Bone marrow (tissue), 2 donors: ENCODE measurements at places on chromosomes 6 and 20.

GRCh38 chr6:95093154-95093553, 484.2 kb upstream of the MANEA start:
- no peak for DNase-seq

GRCh38 chr6:135126034-135126433, 55.1 kb upstream of the MYB start:
- DNase-seq = no peak

- no peak for DNase-seq
Measured at GRCh38 chr6:132131758-132132157, 180.6 kb upstream of the CCN2 start.

- DNase-seq = no peak
Measured at GRCh38 chr6:87334683-87335082, 5.6 kb upstream of the GJB7 start.

GRCh38 chr6:119446115-119446554, 96.6 kb upstream of the MAN1A1 start:
- peak; percentile 62 for DNase-seq

GRCh38 chr20:45409521-45410272, 1.6 kb downstream of the DBNDD2 start:
- no peak for DNase-seq

DNA sequence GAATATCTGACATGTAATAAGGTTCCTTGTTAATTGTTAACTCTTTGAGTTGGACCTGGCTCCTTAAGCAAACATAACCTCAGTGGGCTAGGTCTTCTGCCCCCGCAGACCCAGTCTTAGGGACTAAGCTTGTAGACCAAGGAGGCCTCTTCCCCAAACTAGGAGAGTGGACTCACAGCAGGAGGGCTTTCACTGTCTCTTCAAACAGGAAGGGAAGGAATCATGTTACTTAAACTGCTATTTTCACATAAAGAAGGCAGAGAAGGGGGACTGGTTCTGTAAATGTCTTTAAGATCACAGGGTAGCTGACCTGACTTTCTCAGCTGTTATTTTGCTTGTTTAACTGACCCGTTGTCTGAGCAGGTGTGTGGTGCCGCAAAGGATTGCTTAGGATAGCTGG, 34.9 kb upstream of the PRDM1 start:
- DNase-seq = no peak

DNA sequence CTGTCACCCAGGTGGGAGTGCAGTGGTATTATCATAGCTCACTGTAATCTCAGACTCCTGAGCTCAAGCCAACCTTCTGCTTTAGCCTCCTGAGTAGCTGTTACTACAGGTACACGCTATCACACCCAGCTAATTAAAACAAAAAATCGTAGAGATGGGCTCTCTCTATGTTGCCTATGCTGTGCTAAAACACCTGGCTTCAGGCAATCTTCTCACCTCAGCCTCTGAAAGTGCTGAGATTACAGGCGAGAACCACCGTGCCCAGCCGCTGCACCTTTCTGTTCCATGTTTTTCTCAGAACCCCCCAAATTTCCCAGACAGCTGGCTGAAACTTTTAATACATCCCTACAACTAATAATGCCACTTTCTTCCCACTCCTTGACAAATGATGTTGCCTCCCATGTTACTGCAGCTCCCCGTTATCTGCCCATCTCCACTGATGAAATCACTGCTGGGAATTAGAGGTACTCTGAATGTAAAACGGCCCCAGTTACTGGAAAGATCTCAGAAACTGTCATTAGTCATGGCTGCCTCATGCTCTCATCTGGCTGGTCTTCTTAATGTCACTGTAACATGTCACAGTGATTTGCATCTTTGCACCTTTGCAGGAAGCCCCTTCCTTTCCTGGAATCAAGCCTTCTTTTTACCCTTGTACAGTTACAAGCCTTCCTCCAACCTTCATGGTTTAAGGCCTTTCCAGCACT, 697.5 kb downstream of the PRKN start:
- no peak for DNase-seq

DNA sequence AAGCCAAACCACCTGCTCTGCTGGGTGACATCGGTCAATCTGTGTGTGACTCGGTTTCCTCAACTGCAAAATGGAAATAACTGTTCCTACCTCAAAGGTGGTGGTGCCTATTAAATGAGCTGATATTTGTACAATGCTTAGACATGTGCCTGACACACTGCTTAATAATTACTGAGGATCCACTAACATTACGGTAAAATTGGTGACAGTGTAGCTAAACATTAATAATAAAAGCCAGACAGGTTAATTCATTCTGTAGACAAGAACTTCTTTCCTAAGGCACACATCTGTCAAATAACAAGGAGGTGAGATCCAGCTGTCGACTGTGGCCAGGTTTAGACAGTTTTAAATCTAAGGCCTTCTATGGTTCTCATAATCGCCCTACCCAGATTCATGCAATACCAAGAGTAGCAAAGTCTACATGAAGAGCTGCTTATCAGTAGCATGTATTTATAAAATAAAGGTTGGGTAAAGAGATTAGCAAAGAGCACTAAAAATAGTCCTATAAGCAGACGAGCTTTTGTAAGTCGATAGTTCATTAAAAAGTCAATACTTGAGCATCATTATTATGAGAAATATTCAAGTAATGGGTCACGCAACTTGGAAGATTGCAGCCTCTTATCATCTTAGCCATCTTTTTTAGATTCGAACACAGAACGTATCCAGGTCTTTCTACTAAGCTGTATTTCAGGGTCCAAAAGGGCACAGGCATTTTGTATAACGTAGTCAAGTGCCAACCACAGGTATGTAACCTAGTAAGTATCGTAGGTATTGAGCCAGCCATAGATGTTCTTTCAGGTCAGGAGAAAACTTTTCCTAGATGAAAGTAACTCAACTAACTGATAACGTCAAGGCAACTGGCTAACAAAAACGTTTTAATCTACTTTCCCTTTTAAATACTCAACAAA, 3.2 kb downstream of the CNKSR3 start:
- no peak for DNase-seq

- no peak for DNase-seq
Measured at GRCh38 chr20:38013887-38014286, 19.4 kb downstream of the TTI1 start.

DNA sequence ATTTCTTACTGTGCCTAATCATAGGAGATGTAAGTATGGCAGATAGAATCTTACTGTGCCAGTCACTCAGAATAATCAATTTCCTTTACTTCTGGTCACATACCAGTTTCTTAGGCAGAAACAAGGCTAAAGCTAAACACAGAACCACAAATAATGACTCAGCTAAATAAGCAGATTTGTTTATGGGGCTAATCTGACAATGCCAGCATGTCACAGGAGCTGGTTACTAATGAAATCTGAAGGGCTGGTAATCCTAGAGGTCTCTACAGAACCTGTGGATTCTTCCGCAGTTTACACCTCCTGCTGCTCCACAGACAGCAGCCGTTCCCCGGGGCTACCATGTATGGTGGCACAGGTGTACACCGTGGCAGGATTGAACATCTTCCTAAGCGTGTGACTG, 80.8 kb downstream of the LYRM4 start:
- no peak for DNase-seq

GRCh38 chr6:128554302-128554701, 33.9 kb upstream of the PTPRK start:
- no peak for DNase-seq

DNA sequence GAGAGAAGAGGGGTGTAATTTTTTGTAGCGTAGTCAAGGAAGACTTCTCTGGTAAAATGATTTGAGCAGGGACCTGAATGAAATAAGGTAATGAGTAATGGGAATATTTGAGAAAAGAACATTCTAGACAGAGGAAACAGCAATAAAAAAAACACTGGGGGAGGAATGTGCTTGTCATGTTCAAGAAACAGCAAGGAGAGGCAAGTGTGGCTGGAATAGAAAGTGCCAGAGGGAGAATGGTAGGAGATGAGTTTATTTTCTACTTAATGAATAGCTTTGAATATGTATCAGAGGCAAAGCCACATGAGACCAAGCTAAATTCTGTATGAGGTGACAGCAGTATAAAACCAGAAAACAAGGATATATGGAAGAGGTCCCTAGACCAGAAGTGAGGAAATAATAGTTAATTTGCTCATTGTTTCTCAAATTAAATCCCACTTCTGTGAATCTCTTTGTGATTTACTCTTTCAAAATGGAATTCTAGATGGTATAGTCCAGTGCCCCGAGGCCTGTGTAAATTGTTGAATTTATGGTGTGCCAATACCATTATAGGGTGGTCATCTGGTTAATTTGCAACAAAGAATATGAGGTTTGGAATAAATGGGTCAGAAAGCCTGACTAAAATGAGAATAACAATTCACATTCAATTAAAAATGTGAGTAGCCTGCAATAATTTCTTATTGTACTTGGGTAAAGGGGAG, 170.2 kb downstream of the CDKAL1 start:
- no peak for DNase-seq

- no peak for DNase-seq
Measured at GRCh38 chr6:137783710-137784109, 83.3 kb upstream of the TNFAIP3 start.

DNA sequence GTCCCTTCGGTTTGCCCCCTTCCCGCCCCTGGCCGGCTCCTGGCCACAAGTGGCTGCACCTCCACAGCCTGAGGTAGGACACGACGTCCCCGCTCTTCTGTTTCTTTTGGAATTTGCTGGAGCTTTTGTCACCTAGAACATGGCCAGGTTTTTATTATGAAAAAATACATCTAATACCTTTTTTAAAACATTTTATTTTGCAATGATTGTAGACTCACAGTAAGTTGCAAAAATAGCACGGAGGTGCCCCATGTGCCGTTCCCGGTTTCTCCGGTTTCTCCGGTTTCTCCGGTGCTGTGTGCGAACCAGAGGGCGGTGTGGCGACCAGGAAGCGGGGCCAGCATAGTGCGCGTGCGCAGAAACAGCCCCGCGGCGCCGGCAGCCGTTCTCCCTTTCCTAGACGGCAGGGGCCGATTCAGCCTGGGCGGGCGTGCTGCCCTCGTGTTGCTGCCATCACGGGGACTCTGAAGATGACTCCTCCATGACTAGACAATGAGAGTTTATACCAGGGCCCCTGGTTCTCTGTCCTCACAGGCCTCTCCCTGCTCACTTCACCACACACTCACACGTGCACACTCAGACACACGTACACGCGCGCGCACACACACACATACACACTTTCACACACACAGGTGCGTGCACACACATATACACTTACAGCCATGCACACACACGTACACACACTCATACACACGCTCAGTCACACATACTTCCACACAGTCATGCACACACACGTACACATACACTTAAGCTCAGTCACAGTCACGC, 102.1 kb downstream of the TMEM242 start:
- DNase-seq = peak; percentile 59

GRCh38 chr6:41639809-41640371, 1.6 kb downstream of the MDFI start:
- DNase-seq = no peak

DNA sequence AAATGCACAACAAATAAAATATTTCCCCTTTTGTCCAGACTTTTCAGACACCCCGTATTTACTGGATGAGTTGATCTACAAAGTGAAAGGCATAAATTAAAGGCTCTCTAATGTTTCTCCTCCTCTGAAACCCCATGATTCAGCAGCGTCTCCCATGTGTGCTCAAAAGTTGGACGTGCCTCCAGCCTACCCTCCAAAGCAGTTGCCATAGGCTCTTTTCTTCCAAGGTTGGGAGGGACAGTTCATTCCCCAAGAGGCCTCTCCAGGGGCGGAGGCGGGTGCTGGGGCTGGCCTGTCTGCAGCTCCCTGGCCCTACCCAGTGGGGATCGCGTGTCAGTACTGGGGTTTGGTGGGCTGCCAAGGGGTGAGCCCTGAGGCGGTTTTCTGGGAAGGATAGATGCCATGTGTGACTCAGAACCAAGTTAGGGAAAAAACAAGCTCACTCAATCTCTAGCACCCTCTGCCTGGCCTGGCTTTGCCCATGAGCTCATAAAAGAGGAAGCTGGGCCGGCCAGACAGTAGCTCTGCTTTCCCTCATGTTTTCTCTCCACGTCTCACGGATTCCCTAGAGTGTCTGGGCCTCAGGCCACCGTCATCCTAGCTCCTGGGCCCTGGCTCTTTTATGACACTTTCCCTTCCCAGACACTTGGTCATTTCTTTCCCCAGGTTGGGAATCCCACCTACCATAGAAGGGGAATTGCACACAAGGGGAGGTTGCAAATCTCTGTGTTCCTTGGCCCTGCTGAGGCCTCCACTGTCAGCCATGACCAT, 8.0 kb upstream of the IER3 start:
- peak; percentile 65 for DNase-seq

GRCh38 chr6:26197933-26198721, 110.9 kb downstream of the HFE start:
- no peak for DNase-seq

DNA sequence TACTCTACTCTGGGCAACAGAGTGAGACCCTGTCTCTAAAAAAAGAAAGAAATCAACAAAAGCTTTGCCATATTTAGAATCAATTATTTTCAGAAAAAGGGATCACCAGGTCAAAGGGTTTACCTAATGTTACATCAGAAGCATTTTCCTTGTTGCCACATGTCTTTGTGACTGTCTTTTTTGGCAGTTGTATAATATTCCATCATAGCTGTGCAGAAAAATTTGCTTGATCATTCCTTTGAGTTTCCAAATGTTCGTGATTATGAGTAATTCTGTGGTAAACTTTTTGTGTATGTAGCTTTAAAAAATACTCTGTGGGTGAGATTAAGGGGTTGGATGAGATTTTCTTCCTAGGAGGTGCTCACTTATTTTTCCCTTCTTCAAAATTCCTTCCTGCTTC, 26.4 kb downstream of the PNPLA1 start:
- no peak for DNase-seq

DNA sequence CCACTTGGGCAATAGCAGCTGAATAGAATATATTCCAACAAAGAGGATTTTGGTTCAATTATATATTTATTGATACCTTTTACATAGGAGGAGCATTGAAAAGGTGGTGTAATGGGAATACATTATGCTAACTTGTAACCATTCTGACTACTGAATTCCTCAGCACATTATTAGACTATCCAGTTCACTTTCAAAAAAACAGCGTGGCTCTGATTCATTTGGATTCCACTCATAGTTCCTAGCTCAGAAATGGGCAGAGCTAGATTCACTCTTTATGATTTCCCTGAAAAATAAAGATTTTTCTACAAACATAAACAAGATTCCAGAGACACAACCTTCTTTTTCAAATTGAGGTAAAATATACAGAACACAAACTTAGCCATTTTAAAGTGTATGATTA, 9.2 kb upstream of the TRERF1 start:
- DNase-seq = no peak

- no peak for DNase-seq
Measured at GRCh38 chr6:44003345-44004061, 123.7 kb downstream of the MRPL14 start.
